ENCODE measurements at places on chromosomes 1 and 21.

DNA sequence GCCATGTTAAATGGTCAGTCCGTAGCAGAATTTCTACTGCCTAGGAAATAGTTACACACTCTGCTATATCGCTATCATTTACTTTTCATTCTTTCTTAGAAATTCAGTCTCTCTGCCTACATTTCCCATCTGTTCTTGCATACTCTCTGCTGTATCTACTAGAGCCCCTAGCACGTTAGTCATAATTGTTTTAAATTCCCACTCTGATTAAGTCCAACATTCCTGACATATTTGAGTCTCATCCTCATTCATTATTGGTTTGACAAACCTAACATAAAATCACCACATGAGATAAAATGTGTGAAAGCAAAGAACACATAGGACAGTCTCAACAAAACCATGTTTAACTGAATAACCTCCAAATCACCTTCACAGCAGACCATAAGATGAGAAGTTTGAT, 513.6 kb downstream of the PLPP3 start:
- DNase-seq = no peak

DNA sequence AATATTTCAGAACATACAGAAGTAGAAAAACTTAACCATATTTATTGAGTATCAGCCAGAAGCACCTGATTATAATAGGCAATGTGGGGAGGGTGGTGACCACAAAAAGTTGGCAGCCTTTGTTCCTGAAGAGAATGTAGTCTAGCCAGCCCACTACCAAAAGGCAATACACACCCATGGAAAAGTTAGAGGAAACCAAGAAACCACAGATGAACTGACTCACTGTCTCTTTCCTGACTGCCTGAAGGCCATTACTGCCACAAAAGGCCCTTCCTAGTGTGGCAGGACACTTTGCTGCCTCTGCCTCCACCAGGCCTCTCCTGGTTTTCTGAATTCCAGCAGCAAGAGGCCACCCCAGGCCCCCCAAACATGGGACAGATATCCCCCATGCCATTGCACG, 14.6 kb upstream of the PROX1 start:
- no peak for DNase-seq

DNA sequence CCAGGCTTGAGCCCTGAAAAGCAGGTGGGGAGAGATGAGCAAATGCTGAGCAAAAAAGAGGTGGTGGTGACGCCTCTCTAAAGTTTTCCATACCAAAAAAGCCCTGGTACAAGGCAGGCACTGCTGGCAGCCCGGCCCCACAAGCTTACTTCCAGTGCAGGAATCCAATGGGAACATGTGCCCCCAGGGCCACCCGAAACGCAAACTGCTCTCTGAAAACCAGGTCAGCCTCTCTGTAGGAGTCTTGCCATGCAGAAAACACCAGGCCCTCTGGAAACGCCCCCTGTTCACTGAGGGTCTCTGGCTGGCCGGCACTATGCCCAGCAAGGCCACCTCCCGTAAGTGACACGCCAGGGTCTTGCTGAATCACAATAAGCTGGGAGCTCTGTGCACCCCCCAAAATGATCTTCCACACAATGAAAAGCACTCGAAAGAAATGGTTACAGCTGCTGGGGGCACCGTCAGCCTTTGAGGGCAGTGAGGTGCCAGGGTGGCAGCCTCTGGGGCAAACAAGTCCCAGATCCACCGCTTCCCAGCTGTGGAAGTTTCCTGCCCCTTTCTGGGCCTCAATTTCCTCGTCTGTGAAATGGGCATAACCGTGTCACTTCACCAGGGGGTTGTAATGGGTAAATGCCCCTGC, 170.5 kb downstream of the TOMM20 start:
- no peak for DNase-seq

GRCh38 chr1:221294242-221294641, 415.0 kb downstream of the HLX start:
- no peak for DNase-seq

DNA sequence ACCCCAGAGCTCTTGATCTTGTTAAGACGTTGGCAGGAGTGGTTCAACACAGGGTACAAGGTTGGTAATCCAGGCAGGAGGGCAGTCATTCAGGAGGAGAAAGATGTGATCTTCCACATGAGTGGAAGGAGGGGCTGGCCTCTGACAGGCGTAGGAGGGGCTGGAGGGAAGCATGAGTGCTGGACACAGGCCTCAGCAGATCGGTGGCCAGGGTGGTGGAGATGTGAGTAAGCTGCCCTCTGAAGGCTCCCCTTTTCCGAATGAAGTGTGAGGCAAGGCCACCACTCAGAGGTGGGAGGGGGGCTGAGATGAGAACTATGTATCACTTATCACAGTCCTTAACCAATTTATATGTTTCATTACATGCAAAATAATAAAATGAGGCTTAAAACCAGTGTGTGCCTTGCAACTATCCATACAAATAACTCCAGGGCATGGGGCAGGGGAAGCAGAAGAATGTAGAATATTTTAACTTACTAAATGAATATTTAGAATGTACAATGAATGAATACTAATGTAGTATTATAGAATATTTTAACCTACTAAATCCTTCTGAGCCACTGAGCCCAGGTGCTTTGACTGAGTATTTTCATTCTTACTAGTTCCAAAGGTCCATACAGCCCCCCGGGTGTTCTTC, 103.5 kb upstream of the TLR5 start:
- no peak for DNase-seq

GRCh38 chr1:168742386-168742785, 13.4 kb upstream of the DPT start:
- no peak for DNase-seq

- no peak for DNase-seq
Measured at GRCh38 chr21:28144653-28145052, 848.0 kb downstream of the LTN1 start.

DNA sequence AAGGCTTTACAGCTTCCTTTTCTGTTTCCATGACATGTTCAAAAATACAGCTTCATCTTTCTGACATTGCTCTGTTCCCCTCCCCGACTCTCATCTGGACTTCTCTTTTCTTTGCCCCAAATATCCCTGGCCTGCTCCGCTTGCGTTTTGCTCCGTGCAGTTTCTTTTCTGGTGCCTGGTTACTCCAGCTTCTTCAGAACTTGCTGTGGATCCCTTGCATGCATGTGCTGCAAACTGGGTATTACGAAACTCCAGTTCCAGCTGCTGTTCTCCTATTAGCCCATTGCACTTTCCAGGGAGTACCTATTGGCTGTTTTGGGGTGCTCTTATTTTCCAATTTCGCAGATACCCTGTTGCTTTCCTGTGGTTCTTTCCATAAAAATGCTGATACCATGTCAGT, 9.9 kb upstream of the NDC1 start:
- DNase-seq = peak; percentile 5

DNA sequence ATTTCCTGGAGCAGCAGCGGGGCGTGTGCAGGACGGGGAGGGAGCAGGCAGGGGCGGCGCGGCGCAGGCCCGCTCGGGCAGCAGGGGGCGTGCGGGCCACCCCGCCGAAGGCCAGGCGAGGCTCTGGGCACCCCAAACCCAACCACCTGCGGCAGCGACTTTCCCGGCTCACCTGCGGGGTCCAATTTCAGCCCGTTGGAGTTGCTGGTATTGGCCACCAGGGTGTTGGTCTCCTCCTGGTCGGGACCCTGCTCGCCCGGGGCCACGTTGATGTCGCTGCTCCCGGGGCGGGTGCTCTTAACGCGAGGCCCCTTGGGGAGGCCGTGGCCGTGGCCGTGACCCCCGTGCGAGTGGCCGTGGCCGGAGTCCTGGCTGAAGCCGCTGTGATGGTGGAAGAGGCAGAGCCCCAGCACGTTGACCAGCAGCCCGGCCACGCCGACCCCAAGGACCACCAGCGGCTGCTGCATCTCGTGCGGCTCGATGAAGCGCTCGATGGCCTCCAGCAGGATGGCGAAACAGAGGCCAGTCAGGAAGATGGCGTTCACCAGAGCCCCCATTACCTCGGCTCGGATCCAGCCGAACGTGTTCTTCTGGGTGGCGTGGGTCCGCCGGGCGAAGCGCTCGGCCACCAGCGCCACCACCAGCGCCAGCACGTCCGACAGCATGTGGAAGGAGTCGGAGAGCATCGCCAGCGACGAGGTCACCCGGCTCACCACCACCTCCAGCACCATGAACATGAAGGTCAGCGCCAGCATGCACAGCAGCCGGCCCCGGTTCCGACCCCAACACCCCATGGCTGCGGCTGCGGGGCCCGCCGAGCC, 932 bp downstream of the SLC30A1 start:
- peak; percentile 70 for DNase-seq

DNA sequence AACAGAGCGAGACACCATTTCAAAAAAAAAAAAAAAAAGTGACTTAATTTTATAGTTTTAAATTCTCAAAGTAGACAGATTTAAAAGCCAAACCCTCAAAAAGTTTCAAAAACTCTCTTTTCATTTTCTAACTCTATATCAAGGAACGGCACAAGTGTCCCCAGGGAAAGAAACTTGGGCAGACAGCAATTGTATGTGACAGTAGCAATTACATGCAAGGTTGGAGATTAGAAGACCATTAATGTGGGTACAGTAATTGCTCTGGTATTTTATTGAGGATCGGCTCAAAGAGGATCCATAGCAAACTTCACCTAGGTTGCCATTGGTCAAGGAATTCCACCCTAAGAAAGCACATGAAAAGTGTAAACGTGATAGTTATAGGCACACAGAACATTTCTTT, 46.2 kb downstream of the ACBD6 start:
- DNase-seq = no peak

DNA sequence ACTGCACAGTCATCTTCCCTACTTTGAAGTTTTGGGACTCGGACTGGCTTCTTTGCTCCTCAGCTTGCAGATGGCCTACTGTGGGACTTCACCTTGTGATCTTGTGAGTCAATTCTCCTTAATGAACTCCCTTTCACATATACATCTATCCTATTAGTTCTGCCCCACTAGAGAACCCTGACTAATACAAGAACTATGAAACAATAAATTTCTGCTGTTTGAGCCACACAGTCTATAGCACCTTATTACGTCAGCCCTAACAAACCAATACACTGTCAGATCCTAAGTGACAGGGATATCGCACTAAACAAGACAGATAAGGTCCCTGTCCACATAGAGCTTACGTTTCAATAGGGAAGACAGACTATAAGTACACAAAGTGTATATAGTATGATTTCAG, 120.1 kb downstream of the PLPP3 start:
- no peak for DNase-seq

GRCh38 chr1:19528438-19528837, 43.1 kb upstream of the CAPZB start:
- peak; percentile 40 for DNase-seq

GRCh38 chr1:184417916-184418315, 31.1 kb downstream of the C1orf21 start:
- DNase-seq = peak; percentile 65

DNA sequence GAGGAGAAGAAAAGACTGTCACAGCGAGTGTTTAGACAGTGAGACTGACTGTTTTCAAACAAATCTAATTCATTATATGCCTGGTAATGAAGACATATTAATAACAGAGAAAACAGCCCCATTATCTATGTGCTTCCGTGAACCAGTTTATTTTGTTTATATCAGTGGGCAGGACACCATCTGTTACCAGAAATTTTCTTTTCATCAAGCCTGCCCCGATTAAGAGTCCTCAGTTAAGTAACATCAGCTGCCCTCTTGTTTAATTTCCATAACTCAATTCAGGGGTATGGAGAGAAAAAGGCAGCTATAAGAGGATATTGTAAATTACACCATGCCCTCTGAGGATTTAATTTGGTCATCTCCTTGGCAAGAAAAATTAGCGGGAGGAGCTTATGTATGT, 94.0 kb downstream of the TMEM200B start:
- no peak for DNase-seq

DNA sequence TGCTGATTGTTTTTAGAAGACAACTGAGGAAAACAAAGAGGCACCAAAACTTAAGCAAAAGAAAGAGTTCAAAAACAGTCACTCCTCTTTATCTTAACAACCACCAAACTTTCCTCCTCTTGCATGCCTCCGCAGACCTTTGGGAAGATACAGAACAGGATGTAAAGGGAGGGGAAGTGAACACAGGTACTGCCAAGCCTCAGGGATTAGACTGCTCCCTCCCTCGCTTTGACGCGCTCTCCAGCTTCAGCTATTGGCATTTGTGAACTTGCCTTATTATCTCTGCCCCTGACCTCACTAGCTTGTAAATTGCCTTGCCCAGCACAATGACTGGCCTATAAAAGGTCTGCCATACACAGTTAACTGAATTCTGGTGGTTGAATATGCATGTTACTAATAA, 4.8 kb upstream of the SRP9 start:
- DNase-seq = no peak

- DNase-seq = no peak
Measured at GRCh38 chr1:180282401-180283044, 52.5 kb downstream of the LHX4 start.

DNA sequence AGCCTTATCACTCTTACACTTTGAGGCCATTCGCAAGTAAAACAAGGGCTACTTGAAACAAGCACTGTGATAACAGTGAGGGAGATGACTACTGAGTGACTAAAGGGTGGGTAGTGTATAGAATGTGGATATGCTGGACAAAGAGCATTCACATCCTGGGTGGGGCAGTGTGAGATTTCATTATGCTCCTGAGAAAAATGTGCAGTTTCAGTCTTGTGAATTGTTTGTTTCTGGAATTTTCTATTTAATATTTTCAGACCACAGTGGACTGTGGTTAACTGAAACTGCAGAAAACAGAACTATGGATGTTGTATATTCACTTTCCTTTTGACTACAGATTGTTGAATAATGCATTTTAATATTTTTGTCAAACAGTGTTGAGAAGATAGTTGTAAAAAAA, 25.1 kb upstream of the B3GALT2 start:
- DNase-seq = peak; percentile 87

GRCh38 chr1:186753241-186753640, 73.0 kb upstream of the PTGS2 start:
- no peak for DNase-seq

DNA sequence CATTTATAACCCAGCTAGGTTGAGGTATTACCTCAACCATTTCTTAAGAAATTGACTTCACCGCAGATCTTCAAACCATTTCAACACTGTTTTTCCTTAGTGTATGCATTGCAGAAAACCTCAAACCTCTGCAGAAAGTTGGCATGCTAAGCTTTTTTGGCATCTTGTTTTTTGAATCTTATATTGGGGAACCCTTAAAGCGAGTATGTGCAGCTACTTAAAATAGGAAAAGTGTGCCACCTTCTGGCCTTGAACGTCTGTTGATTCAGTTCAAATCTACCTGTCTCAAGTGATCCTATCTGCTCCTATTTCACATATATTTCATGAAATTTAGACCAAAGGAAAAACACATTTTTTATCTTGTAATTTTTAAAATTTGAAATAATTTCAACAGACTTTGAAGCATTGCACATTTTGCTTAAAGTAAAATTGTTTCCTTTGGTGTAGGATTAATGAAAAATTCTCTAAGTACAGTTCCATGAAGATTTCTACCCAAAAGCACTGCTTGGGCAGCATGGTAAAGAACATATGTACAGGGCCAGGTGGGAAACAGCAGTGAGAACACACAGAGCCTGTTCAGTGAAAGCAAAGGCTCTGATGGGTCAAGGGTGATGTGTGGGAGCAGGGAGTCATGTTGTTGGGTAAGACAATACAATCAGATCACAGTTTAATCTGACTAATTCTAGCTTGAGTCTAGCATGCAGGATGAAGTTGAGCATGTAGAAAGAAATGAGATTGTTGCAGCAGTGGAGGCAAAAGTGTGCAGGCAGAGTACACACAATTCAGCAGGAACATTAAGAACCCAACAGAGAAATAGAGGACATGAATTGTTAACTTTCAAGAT, 17.2 kb downstream of the HENMT1 start:
- DNase-seq = peak; percentile 78

GRCh38 chr1:110643879-110644472, 30.8 kb downstream of the KCNA3 start:
- peak; percentile 94 for DNase-seq

- no peak for DNase-seq
Measured at GRCh38 chr1:7224081-7224534, 438.9 kb downstream of the CAMTA1 start.
